Gastrocnemius medialis (tissue), 4 donors: ENCODE measurements at places on chromosomes 12 and 14.

DNA sequence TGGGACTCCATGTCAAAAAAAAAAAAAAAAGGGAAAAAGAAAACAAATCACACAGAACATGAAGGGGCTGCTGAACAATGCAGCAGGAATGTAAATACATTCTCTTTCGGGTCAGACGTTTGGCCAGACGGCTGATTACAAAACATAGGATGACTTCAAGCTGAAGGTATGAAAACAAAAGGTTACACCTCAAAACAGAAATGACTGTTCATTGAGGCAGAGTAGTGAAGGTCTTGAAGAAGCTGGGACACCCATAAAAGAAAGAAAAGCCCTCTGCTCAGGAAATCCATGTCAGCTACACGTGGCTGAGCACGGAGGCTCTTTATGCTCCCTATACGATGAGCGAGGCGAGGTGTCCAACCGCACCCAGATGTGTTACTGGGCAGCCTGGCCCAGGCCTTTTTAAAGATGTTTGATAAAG is 37.7 kb downstream of the FGD4 start:
- no peak for DNase-seq
- no peak overlapping the region for H3K4me3 ChIP-seq
- no peaks in the 10 kb centered on the region for H3K36me3 ChIP-seq
- H3K27me3 ChIP-seq = no peaks in the 10 kb centered on the region

- peak; percentile 30 for DNase-seq
- peak overlapping the region; percentile 81 for H3K4me3 ChIP-seq
- H3K36me3 ChIP-seq = no peaks in the 10 kb centered on the region
- H3K4me1 ChIP-seq = peaks cover 42% of the 10 kb centered on the region
These were observed 1.1 kb downstream of the ARID2 start for GRCh38 chr12:45730348-45731189.

DNA sequence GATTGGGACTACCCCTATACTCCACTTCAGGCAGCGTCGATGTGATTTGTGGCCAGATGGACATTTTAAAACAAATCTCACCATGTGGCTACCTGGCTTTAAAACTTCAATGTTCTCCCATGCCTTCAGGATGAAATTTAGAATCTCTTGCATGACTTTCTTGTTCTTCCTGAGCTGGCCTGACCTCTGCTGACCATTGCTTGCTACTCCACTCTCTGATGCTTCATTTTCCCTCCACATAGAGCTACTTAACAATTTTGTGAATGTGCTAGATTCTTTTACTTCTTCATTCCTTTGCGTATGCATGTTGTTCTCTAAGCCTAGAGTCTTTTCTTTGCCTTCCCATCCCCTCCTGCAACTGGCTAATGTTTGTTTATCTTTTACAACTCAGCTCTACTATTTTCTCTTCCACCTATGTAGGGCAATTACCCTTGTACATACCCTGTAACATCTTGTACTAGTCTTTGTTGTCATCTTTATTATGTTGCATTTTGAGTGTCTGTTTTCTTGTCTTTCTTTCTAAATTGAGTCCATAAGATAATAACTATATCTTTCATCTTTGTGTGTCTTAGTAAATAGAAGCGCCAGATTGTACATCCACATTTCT is 41.2 kb downstream of the YLPM1 start:
- H3K4me1 ChIP-seq = no peaks in the 10 kb centered on the region

- DNase-seq = no peak
- H3K4me1 ChIP-seq = no peaks in the 10 kb centered on the region
- H3K36me3 ChIP-seq = no peaks in the 10 kb centered on the region
- H3K27me3 ChIP-seq = no peaks in the 10 kb centered on the region
These were observed 802 bp upstream of the TMPRSS12 start for GRCh38 chr12:50841716-50842531.

DNA sequence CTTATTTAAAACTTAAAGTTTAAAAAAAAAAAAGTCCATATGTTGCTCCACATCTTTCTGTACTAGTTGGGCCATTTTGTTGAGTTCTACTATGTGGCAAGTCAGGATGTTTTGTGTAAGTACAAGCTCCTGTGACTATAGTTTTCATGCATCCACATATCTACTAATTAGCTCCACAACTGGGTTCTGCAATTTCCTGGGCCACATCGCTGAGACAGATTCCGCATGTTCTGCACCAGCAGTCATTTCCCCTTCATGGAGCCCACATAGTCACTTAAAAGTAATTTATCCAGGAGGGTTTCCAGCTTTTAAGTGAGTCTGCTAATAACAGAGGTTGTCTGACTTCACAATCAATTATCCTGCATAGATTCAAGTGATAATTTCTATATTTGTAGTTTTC is 461.4 kb downstream of the ZFP36L1 start:
- no peak overlapping the region for H3K4me3 ChIP-seq
- no peaks in the 10 kb centered on the region for H3K27me3 ChIP-seq
- no peaks in the 10 kb centered on the region for H3K36me3 ChIP-seq
- peaks cover 6% of the 10 kb centered on the region for H3K4me1 ChIP-seq
- no peak overlapping the region for H3K27ac ChIP-seq

GRCh38 chr12:6966351-6966750 is 4.1 kb downstream of the PHB2 start:
- H3K27me3 ChIP-seq = no peaks in the 10 kb centered on the region
- no peak overlapping the region for H3K27ac ChIP-seq
- H3K4me1 ChIP-seq = peaks cover 29% of the 10 kb centered on the region

DNA sequence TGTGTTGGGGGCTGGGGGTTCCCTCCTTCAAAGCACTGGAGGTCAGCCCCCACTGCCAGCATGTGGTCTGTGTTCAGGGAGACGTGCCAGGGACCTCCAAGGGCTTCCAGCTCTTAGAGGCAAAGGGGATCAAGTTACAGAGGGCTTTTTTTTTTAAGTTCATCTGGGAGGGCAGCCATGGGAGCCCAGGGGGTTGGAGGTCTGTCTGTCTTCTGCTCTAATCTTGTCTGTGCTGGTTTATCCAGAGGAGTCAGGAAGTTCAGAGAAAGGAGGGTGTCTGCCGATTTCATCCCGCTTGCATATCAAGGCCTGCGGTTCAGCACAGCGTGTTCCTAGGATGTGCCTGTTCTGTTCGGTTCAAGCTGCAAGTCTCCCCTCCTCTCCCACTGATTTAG is 72.2 kb downstream of the TMEM132C start:
- no peak overlapping the region for H3K27ac ChIP-seq
- H3K4me3 ChIP-seq = no peak overlapping the region
- no peaks in the 10 kb centered on the region for H3K27me3 ChIP-seq
- no peaks in the 10 kb centered on the region for H3K36me3 ChIP-seq

DNA sequence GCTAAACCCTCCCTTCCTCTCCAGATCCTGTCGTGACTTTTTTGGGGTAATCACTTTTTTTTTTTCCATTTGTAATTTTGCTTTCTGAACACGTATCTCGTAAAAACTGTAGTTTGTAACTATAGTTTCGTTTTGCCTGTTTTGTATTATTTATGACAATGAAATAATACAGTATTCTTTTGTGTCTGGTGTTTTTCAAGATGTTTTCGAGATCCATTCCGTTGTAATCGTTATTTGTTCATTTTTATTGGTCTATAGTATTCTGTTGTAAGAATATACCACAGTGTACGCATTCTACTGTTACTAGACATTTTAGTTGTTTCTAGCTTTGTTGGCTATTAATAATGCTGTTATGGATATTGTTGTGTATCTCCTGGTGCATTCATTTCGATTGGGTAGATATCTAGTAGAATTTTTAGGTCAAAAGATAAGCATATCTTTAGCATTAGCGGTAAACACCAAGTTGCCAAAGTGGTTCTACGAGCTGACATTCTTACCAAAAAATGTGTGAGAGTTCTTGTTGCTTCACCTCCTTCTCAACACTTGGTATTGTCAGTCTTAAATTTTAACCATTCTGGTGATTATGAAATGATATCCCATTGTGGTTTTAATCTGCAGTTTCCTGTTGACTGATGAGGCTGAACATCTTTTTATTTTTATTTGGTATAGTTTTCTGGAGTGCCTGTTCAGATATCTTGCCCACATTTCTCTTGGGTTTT is 92.3 kb upstream of the EVL start:
- H3K36me3 ChIP-seq = no peaks in the 10 kb centered on the region
- H3K27me3 ChIP-seq = no peaks in the 10 kb centered on the region
- H3K4me1 ChIP-seq = no peaks in the 10 kb centered on the region
- H3K27ac ChIP-seq = peak overlapping the region; percentile 68
- DNase-seq = no peak

- H3K4me3 ChIP-seq = no peak overlapping the region
- no peaks in the 10 kb centered on the region for H3K27me3 ChIP-seq
- no peaks in the 10 kb centered on the region for H3K4me1 ChIP-seq
- no peak overlapping the region for H3K27ac ChIP-seq
These were observed 93.2 kb downstream of the EGLN3 start for GRCh38 chr14:33857650-33858049.

DNA sequence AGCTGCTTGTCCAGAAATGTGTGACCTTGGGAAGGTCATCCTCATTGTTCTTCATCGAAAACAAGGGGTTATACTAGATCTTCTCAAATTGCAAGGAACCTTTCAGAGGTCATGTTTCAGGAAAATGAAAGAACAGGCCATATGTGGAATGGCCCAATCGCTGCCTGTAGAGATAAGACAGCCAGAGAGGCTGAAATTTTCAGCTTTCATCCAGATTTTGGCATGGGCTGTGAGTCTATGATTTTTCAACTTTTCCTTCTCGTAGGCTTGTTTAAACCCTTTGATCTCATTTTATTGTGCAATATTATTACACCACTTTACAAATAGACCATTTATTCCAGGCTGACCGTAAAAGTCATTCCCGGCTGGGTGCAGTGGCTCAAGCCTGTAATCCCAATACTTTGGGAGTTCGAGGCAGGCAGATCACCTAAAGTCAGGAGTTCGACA is 17.1 kb upstream of the ATXN2 start:
- no peak overlapping the region for H3K4me3 ChIP-seq
- H3K27me3 ChIP-seq = no peaks in the 10 kb centered on the region
- H3K4me1 ChIP-seq = no peaks in the 10 kb centered on the region
- DNase-seq = no peak
- no peak overlapping the region for H3K27ac ChIP-seq

GRCh38 chr12:105212438-105212837 is 23.5 kb downstream of the APPL2 start:
- DNase-seq = no peak
- H3K36me3 ChIP-seq = peaks cover 55% of the 10 kb centered on the region
- no peak overlapping the region for H3K27ac ChIP-seq
- H3K4me1 ChIP-seq = no peaks in the 10 kb centered on the region

DNA sequence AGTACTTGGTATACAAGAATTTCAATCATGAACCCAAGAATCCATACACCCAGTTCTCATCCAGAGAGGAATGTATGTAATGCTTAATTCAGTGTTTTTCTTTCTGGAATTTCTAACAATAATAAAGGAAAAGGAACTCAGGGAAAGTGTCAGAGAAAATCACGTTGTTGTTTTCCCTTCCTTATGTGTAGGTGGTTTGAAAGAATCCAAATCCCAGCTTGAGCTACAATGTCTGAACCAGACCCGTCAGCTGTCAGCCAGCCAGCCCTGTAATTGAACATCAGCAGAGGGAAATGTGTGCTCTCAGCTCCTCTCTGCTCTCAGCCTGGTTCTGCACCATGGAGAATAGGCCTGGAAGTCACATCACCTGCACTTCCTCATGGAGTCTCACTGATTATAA is 126.5 kb downstream of the TMEM30B start:
- H3K4me1 ChIP-seq = no peaks in the 10 kb centered on the region
- no peak for DNase-seq
- H3K27me3 ChIP-seq = no peaks in the 10 kb centered on the region
- H3K27ac ChIP-seq = no peak overlapping the region
- no peak overlapping the region for H3K4me3 ChIP-seq

DNA sequence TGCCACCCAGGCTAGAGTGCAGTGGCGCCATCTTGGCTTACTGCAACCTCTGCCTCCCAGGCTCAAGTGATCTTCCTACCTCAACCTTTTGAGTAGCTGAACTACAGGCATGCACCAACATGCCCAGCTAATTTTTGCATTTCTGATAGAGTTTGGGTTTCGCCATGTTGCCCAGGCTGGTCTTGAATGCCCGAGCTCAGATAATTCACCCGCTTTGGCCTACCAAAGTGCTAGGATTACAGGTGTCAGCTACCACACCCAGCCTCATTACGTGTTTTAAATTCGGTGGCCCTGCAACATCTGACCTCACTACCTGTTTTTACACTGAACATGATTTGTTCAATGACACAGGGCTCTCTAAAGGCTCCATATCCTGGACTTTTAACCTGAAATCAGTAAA is 22.9 kb upstream of the RDH16 start:
- H3K27ac ChIP-seq = no peak overlapping the region
- no peaks in the 10 kb centered on the region for H3K4me1 ChIP-seq
- H3K36me3 ChIP-seq = no peaks in the 10 kb centered on the region
- DNase-seq = no peak
- H3K27me3 ChIP-seq = no peaks in the 10 kb centered on the region
- no peak overlapping the region for H3K4me3 ChIP-seq

DNA sequence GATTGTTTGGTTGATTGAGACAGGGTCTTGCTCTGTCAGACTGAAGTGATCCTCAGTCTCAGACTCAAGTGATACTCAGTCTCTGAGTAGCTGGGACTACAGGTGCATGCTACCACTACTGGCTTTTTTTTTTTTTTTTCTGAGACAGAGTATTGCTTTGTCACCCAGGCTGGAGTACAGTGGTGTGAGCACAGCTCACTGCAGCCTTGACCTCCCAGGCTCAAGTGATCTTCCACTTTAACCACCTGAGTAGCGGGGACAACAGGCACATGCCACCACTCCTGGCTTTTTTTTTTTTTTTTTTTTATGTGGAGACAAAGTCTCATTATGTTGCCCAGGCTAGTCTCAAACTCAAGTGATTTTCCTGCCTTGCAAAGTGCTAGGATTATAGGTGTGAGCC is 31.8 kb downstream of the CPSF2 start:
- DNase-seq = no peak
- no peaks in the 10 kb centered on the region for H3K4me1 ChIP-seq
- no peak overlapping the region for H3K27ac ChIP-seq
- no peak overlapping the region for H3K4me3 ChIP-seq
